CD4-positive, alpha-beta T cell treated with Interleukin-21 for 1 hour (primary cell): ENCODE measurements at places on chromosomes 7 and 10.

- DNase-seq = no peak
Measured at GRCh38 chr7:66296001-66296521, 90.9 kb downstream of the TPST1 start.

DNA sequence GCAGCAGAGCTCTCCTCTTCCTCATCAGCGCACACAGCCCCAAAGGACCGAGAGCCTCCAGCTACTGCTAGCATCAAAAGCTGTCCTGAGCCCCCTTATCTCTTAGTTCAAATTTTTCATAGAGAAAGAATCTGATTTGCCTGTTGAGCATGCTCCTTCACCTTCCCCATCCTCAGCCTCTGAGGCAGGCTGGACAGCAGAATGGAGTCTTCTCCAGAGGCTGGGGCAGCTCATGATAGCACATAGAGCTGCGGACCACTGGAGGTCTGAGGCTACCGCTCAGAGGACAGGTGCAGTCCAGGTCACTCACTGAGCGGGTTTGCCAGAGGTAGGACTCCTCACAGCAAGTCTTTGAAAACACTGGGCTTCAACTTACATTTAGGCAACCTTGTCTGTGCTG lies 72.8 kb upstream of the GRB10 start:
- no peak for DNase-seq

DNA sequence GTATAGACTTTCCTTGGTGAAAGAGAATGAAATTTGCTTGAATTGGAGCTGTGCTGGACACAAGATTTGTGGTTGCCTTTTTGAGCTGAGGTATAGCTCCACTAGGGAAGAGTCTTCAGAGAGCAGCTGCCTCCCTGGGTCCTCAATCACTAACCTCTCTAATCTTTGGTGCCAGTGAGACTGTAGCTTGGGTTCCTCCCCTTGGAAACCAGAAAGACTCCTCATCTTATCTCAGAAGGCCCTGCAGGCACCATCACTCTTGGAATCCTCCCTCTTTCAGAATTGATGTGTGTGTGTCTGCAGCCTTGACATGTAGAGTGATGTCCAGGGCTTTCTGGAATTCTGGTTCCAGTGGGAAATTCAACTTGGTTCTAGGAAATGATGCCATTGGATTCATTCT lies 426.5 kb downstream of the RPS24 start:
- DNase-seq = no peak

DNA sequence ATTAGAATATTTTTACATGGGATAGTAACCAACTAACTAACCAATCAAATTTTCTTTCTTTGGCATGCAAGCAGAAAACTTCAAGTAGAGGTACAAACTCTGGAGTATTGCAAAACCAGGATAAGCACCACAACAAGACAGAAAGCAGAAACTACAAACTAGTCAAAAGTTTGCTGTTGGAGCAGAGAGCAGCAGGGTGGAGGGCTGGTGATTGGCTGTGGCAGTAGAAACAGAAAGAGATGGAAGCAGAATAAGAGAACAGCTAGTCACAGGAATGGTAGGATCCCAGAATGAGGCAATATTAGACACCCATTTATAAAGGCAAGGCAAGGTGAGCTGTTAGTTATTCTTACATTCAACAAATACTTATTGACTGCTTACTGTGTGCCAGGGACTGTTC lies 6.8 kb upstream of the MACC1 start:
- no peak for DNase-seq

- DNase-seq = no peak
Measured at GRCh38 chr10:79138449-79139123, 69.8 kb downstream of the ZMIZ1 start.

- no peak for DNase-seq
Measured at GRCh38 chr10:66982792-66983474, 57.1 kb downstream of the LRRTM3 start.

- no peak for DNase-seq
Measured at GRCh38 chr10:9792181-9792580, 1225.5 kb upstream of the CELF2 start.

DNA sequence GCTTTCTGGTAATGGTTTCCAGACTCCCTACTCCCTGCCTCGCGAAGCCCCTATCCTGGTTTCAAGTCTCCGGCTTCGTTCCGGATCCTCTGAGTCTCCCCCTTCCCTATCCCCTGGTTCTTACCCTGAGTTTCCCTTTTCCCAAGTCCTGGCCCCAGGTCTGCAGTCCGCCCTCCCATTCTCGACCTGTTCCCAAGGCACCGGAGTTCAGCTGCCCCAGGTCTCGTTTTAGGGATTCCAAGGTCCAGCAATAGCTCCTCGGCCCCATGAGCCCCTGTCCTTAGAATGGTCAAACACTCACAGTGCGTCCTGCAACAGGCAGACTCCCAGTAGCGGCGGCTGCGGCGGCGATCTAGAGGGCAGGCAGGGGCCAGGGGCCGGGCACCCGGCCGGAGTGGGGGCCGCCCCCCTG lies 274 bp downstream of the PITX3 start:
- DNase-seq = no peak

- DNase-seq = no peak
Measured at GRCh38 chr7:2604608-2605174, 27.1 kb upstream of the TTYH3 start.

GRCh38 chr7:106978425-106979420 lies 65.8 kb upstream of the PRKAR2B start:
- no peak for DNase-seq

- DNase-seq = peak; percentile 43
Measured at GRCh38 chr7:1926908-1927306, 256.8 kb downstream of the ELFN1 start.

- DNase-seq = no peak
Measured at GRCh38 chr7:75537731-75538130, 45.6 kb downstream of the SPDYE5 start.

DNA sequence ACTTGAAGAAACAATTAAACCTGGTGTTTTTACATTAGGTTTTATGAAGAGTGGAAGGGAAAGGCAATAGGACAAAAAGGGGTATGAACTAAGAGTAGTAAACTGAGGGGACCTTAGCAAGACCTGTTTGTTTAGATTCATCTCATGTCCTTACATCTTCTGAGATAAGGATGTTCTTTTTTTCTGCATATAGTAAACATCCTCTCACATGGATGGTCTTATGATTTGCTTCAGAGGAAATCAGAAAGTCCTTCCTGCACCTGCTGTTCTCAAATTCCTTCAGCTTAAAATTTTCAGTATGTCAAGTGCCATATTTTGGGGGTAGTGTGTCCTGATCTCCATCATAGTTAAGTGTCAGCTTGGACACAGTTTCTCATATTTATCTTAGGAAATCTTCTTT lies 232.6 kb downstream of the ADK start:
- no peak for DNase-seq

DNA sequence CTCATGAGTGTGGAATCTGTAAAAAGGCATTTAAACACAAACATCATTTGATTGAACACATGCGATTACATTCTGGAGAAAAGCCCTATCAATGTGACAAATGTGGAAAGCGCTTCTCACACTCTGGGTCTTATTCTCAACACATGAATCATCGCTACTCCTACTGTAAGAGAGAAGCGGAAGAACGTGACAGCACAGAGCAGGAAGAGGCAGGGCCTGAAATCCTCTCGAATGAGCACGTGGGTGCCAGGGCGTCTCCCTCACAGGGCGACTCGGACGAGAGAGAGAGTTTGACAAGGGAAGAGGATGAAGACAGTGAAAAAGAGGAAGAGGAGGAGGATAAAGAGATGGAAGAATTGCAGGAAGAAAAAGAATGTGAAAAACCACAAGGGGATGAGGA lies 207.7 kb downstream of the ZEB1 start:
- DNase-seq = no peak

GRCh38 chr7:291373-292092 lies 1.6 kb downstream of the FOXL3 start:
- no peak for DNase-seq

DNA sequence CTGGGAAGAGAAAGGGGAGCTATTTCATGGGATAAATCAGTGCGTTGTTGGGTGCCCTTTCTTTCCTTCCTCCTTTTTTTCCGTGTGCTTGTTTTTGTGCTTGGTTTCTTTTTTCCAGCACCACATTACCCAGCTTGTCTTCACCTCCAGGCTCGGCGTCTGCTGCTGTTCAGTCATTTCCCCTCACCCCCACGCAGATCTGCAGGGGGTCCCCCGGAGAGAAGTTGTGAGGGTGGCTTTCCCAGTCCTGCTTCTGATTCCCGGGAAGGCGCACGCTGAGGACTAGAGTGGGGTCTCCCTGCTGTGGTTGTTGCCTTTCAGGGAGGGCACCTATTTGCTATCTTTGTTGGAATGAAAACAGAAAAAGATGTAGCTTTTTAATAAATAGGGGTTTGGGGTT lies 1.6 kb downstream of the CAMK1D start:
- DNase-seq = no peak

- no peak for DNase-seq
Measured at GRCh38 chr10:132912713-132913558, 29.4 kb downstream of the CFAP46 start.

DNA sequence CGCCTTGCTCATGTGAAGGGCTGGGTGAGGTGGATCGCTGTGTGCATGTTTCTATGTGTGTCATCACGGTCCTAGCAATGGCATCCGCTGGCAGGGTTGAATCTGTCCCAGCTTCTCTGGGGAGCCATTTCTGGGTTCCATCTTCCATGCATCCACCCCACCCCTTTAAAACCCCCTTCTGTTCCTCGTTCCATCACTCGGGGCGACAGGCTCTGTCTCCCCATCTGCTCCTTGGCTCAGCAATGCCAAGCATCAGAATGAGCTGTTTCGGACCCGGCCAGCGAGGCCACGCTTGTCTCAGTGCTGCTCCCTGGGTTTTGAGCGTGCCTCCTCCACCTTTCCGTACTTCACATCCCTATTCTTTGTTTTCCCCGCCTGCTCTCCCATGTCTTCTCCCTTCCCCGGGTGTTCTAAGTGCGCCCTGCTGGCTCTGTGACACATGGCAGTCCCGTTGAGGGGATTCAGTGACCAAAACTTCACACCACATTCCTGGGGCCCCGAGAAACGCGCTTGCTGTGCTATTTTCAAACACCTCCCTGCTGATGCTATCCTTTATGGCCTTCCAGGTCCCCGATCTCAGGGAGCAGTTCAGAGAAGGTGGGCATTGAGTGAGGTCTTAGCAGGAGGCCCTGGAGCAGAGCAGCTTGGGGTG lies 554.1 kb upstream of the FOXK1 start:
- DNase-seq = no peak

GRCh38 chr7:129848436-129848835 lies 104.3 kb downstream of the UBE2H start:
- no peak for DNase-seq

- no peak for DNase-seq
Measured at GRCh38 chr7:76056241-76056640, 8.3 kb downstream of the MDH2 start.

GRCh38 chr10:29069941-29070340 lies 218.9 kb upstream of the LYZL1 start:
- no peak for DNase-seq
